Stimulated activated CD8-positive, alpha-beta memory T cell treated with anti-CD3 and anti-CD28 coated beads, Interleukin-7, amount 100 ng/mL, for 1 hour (primary cell): ENCODE measurements at places on chromosomes 2 and 18.

DNA sequence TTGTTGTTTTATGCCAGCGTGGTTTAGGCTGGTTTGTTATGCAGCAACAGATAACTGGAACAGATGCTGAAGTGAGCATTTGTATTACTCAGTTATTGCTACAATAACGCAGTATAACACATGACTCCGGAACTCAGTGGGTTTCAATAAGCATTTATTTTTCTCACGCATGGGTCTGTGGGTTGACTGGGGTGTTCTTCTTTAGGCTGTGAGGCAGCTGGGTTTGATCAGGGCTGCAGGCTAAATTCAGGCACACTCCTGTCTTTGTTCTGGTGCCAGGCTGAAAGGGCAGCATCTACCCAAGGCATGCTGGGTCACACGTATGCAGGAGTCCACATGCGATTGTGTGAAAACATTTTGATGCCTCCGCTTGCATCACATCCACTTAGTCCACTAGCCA is 3.8 kb upstream of the SLC1A4 start:
- DNase-seq: no peak

- no peak for DNase-seq
Measured at GRCh38 chr2:77552956-77553355, 30.8 kb upstream of the LRRTM4 start.

DNA sequence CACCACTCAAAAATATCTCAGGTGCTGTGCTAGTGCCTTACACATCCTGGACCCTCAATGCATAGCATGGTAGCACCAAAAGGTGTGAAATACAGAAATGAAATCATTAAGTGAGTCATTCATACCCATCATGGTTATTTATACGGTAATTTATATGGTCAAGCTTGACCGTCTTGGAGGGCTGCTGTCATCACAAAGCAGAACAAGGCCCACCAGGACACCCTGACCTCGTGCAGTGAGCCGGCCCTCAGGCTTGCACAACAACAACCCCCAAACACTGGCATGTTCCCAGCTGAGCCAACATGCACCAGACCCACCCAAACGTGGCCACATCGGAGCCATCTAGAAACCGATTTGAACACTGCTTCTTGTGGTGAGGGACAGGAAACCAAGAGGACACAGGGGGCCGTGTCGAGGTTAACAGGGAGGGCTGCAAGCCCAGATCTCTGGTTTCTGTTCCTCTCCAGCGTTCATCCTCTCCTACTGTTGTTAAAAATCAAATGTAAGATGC is 378.5 kb upstream of the ID2 start:
- peak; percentile 59 for DNase-seq

DNA sequence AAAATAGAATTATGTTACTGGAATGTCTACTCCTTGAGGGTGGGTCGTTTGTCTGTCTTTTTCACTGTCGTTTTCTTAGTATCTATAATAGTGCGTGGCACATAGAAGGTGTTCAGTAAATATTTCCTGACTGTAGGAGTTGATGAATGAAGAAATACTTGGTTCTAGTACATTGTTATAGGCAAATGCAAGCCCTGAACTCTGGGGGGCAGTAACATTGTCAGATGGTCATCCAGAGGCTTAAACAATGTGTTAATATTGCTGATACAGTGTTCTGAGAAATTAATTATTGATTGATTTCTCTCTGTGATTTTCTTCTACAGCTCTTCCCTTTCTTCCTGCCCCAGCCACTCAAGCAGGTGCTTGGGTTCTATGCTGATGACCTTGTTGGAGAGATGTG is 24.4 kb upstream of the THOC1 start:
- DNase-seq: no peak

DNA sequence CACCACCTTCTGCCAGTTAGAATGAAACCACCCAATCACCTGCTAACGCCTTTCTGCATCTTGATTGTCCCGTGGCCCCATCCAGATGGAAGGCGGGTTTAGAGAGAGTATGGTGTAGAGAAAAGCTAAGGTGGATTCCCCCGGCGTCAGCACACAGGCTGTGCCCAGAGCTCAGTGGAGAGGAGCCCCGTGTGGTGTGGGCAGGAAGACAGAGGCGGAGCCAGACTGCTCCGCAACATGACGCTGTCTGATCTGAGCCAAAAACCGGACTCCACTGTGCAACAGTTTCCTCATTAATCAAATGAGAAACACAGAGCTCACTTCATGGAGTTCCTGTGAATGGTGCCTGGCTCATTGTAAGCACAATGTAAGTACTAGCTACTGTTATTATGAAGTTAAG is 448.1 kb upstream of the SMIM21 start:
- no peak for DNase-seq

- DNase-seq: no peak
Measured at GRCh38 chr2:207987025-207987716, 38.2 kb downstream of the PLEKHM3 start.

- DNase-seq: no peak
Measured at GRCh38 chr2:98654699-98655495, 46.5 kb downstream of the UNC50 start.

- no peak for DNase-seq
Measured at GRCh38 chr18:61322265-61322873, 10.9 kb upstream of the CDH20 start.

DNA sequence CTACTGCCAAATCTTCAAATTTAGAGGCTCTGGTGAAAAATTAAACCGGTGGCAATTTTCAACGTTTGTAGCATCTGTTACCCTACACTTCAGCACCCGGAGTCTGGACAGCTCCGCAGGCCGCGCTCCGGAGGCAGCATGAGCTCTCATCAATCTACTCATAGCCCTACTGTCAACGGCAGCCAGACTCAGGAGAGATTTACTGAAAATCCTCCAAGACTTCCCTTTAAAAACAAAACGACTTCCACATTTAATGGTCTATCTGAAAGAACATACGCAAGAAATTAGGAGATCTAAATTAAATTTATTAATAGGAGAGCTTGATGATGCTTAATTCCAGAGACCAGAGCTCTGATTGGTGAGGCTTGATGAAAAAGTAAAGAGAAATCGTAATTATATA is 970 bp upstream of the ADCYAP1 start:
- no peak for DNase-seq

DNA sequence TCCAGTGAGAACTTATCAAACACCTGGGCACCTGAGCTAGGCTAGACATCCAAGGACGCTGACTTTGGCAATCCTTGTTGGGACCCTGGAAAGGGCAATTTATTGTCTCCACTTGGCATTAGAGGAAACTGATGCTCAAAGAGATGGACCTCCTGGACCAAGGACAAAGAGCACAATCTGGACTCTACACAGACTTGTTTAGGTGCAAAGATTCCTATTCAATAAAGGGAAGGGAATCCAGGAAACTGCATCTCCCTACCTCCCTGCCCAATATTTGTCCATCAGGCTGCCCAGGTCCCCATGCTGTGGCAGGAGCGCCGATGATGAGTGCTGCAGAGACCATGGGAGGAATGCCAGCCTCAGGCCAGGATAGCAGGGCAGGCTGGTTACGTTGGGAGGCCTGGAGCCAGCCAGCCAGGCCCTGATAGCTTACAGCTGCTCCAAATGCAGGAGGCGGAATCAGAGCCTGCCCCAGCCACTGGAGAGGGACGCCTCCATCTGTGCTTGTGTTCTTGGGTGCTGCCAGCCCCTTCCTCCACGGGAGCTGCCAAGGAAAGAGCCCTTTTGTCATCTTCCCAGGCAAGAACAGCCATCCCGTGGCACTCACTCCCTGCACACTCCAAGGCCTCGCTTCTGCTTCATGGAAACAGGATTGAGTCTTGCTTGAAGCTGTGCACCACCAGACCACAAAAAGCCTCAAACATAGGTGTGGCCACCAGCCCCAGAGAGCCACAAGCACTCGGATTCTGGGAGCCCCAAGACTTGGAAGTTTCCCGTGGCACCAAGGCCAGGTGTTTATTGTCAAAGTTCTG is 60.0 kb downstream of the HS1BP3 start:
- DNase-seq: no peak

DNA sequence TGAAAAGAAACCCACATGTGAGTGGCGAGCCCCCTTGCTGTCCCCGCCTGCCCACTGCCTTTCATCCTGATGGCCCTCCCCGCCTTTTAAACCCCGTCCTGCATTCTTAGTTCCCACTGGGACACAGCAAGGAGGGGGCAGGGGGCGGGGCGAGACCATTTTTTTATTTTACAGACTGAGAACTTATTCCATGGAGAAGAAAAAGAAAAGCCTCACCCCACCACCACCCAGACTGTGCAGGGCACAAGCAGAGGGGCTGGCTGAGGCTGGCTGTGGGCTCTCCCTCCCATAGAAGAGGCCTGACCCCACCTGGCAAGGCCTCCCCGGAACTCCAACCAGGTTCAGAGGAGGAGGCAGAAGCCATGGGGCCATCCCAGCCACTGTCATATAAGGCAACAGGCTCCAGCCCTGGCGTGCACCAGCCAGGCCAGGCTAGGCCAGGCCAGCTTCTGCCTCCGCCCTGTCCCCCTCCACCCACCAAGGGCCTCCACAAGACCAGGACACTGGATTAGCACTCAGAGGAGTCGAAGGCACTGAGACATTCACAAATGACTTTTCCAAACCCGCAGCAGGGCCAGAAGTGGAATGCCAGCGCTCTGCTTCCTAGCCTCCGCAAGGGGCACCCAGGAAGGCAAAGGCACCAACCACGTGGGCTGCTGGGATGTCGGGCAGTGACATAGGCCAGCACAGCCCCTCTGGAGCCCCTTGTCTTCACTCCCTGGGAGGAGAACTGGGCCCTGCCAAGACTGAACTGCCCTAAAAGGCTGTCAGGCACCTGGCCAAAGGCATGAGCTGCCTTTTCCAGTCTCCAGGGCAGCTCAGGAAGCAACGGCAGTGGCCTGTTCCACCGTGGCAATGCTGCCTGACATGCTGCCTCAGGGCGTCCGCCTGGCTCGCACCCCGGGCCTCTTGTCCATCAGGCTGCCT is 37.5 kb upstream of the SEMA4C start:
- DNase-seq: no peak

GRCh38 chr2:238423561-238424312 is 3.0 kb upstream of the ASB1 start:
- DNase-seq: no peak

DNA sequence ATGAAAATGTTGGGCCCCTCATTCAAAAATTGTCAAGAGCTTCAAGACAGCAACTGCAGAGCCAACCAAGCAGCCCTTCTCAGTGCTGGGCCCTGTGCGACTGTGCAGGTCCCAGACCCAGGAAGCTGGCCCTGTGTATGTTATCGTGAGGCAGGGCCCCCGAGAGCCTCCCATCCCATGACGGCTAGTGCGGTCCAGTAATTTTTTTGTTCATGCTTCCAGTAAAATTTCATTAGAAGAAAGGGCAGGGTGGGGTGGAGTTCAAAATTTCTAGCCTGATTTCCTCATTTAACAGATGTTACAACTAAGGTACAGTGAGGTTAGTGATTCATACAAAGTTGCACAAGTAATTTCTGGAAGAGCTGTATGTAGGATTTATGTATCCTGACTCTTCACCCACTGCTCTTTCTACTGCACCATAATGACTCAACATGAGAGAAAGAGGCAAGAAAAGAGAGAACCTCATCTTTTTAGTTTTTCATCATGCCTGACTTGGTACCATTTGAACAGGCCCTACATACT is 105.5 kb downstream of the ZEB2 start:
- DNase-seq: no peak

- no peak for DNase-seq
Measured at GRCh38 chr2:153221087-153221486, 257.5 kb downstream of the RPRM start.

DNA sequence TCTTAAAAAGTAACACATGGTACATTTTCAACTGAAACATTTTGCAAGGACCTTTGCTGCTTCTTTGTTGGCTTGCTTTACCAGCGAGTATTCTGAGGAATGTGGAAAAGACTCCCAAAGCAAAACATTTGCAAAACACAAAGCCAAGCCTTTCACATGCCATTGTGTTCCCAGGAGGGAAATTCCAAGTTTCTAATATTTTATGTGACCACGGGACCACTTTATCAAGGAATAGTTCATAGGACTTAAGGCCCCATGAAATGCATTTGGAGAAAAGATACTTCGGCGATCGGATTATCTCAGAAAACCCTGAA is 26.2 kb downstream of the CYP27C1 start:
- DNase-seq: no peak

DNA sequence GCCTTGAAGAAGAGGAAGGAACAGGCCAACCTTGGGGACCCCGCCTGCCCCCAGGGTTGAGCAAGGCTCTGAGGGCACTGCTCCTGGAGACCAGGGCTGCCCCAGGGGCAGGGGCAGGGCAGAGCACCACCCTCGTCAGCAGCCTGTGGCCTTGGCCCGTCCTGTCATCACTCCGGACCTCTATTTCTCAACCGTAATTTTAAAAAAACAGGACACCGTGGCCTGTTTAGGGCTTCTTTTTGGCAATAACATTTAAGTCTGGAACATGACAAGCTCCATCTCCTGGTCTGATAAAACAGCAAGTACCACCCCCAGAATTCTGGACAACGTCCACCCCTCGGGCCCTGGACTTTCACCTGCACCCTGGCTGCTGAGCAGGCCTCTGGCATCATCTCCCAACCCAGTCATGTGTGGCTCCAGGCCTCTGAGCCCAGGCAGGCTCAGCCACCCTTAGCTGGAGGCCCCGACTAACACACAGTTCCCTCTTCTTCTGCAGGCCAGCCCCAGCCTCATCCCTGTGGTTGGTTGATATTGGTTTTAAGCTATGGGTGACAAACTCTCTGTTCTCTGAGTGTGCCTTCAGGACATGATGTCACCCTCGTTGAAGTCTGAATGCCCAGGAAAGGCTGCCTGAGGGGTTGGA is 22.6 kb upstream of the ID2 start:
- DNase-seq: no peak

- no peak for DNase-seq
Measured at GRCh38 chr18:3498698-3499471, 48.9 kb downstream of the TGIF1 start.

- no peak for DNase-seq
Measured at GRCh38 chr2:159497847-159498246, 118.5 kb downstream of the BAZ2B start.

GRCh38 chr18:35267161-35267651 is 22.8 kb downstream of the ZSCAN30 start:
- DNase-seq: peak; percentile 49

- DNase-seq: no peak
Measured at GRCh38 chr2:26607698-26608097, 33.5 kb downstream of the CIB4 start.

DNA sequence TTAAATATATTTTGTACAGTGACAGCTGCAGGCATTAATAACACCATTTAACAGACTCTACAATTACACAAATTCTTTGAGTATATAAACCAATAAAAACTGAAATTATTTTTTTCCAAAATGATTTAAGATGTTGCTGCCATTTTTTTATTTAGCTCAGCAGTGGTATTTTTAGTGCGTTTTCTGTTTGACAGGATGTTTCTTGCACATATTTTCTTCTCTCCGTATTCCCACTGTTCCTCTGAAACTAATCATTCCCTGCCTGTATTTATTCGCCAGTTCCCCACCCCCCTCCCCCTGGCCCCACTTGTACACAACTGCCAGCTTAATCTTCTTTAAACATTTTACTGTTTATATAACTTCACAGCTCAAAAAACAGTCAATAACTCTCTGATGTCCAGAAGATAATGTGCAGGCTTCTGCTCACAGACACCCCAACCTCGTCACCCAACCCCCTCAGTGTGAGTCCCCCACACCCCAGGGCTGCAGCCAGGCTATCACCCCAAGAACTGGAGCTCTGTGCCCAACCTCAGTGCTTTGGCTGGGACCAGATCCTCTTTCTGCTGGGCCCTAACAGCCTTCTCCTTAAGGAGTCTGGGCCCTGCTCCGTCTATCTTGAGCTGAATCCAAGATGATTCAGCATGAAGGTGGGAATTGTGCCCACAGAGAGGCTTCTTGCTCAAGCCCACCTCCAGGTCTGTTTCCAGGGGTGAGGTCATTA is 41.6 kb upstream of the MAP4K4 start:
- no peak for DNase-seq
